ENCODE measurements at places on chromosomes 4 and X.
A peak's percentile ranks its signal among the peaks of the same experiment; 100 is the strongest.

DNA sequence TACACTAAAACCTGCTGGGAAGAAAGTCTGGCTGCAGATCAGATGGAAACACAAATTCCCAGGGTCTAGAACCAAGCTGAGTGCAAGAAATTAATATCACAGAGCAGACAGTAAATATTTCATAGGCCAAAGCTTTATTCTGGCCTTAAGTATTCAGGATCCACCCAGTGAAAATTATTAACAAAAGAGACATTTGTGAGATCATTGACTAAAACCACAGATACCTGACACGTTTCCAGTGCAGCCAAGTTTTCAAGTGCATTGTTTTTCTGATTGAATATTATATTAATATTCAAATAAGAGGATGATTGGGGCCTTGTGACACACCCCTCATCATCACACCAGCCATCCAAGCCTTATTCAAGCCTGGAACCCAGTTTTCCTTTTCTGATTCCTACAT, 10.3 kb downstream of the ELOVL6 start:
- DNase-seq: no peak

- DNase-seq: peak; percentile 50
Observed at GRCh38 chr4:186806679-186807421, 83.2 kb upstream of the FAT1 start.

- peak; percentile 62 for DNase-seq
Observed at GRCh38 chr4:2792711-2793585, at the start of gene SH3BP2. SH3BP2 (plus strand) TSS chr4:2793085; CDS start chr4:2820618, 27,533 bp downstream.

DNA sequence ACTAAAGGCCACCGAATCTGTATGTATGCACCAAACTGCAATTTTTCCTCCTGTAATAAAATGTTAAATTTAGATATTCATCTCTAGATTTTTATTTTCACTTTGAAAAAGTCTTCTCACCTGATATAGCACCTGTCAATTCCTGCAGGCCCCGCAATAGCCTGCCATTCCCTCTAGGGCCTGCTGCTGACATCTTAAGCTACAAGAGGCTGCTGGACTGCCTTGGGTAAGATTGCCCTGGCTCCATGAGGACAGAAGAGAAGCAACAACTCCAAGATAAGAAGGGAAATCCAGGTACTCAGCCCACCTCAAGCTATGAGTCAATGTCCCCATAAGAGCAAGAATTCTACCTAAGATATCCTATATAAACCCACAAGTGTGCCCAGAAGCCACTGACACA, 230.2 kb upstream of the AGTR2 start:
- no peak for DNase-seq

GRCh38 chrX:31661280-31661810, 589.5 kb upstream of the FTHL17 start:
- no peak for DNase-seq

DNA sequence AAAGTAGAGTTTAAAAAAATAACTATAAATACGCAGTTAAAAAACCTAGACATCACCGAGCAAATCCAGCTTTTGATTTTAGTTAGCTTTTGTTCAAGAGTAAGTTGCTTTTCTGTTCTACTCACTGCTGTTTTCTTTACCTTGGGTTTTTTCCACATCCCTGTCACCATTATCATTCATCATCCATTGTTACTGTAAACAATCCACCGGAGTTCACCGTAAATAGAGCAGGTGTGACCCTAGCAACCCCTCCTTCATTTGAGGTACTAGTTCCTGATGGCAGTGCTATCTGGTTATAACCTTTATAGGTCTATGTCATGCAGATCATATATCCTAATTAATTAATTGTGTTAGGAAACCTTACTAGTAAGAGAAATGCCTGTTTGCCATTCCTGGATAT, 43.0 kb upstream of the TEX13D start:
- DNase-seq: no peak

- DNase-seq: peak; percentile 55
Observed at GRCh38 chrX:40012039-40012867, 85.5 kb downstream of the BCOR start.

- DNase-seq: no peak
Observed at GRCh38 chr4:152368001-152368400, 167.9 kb downstream of the FBXW7 start.
